Posterior vena cava (tissue), 2 donors: ENCODE measurements at places on chromosomes 11 and 22. TPM values are rescaled to one million over a fixed set of nuclear protein-coding genes. Genes with fewer than 3 reads are reported as not detected.

GRCh38 chr11:124751741-124752470 lies at the start of gene VSIG2:
Gene VSIG2 (minus strand): TSS chr11:124752255. CDS start chr11:124752137, 118 bp downstream.
- no peak for DNase-seq

Gene KRTAP5-8
- total RNA-seq: not detected

DNA sequence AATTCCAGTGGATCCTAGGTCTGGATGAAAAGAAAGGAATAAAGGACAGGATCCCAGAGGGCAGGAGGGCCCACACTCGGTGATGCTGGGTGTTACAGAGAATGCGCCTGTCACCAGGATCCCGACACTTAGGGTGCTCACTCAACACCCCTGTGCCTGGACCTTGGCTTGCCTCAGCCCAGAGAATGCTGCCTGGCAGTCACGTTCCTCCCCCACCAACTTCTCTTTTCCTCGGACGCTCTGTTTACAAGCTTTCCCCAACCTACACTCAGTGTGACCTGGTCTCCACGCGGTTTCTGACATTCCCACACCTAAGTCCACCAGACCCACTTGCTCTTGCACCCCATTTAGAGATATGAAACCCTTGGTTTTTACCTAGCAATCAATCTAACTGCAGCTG lies 38.0 kb upstream of the ETS1 start:
- no peak for DNase-seq

DNA sequence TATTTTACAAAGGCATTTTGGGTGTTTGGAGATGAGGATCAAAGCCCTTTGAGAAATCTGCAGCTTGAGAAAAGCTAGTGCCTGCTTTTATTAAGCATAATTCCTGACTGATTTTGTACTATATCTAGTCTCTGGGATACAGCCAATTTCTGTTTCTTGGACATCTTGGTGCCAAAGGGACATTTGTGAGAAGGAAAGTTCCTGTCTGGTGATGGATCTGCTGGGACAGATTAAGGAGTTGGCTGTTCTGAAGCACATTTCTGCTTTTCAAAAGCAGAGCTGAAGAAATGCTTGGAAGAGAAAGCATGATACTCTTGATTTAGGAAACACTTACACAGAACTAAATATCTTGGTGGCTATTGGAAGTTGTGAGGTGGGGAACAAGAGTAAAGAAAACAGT lies 254.6 kb upstream of the CCDC90B start:
- DNase-seq: no peak

Gene RAC2
- 12.9 TPM for total RNA-seq

Gene OR52I1
- total RNA-seq: not detected

GRCh38 chr11:85795712-85796487 lies 15.0 kb downstream of the SYTL2 start:
- no peak for DNase-seq

Gene C11orf21
- total RNA-seq: 1.3 TPM

DNA sequence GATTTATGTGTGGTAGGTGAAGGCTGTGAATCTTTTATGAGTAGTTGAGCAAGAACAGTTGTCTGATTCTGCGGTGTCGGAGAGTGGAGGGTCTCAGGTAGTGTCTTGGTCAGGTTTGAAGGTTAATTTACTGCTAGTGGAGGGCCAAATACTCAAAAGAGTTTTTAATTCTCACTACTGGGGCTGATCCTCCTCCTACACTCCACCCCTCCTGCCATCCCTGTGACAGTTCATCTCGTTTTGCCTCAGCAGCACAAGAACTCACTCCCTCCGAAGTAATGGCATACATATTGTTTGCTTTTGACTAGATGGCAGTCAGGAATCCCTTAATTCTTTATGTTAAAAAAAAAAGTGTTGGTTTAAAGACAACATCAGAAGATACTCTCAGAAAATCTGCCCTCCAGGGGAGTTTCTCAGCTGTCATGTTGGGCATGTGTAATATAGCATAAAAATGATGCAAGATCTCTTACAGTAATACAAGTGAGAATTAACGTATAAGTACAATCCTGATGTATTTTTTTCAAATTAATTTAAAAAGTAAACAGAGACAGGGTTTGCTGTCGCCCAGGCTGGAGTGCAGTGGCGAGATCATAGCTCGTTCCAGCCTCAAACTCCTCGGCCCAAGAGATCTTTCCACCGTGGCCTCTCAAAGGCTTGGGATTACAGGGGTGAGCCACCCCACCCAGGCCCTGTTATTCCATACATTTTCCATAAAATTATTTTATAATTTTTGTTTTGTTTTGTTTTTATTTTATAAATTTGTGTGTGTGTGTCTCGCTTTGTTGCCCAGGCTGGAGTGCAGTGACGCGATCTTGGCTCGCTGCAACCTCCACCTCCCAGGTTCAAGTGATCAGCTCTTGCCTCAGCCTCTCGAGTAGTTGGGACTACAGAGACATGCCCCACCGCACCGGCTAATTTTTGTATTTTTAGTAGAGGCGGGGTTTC lies 1.3 kb downstream of the FAR1 start:
- DNase-seq: no peak

DNA sequence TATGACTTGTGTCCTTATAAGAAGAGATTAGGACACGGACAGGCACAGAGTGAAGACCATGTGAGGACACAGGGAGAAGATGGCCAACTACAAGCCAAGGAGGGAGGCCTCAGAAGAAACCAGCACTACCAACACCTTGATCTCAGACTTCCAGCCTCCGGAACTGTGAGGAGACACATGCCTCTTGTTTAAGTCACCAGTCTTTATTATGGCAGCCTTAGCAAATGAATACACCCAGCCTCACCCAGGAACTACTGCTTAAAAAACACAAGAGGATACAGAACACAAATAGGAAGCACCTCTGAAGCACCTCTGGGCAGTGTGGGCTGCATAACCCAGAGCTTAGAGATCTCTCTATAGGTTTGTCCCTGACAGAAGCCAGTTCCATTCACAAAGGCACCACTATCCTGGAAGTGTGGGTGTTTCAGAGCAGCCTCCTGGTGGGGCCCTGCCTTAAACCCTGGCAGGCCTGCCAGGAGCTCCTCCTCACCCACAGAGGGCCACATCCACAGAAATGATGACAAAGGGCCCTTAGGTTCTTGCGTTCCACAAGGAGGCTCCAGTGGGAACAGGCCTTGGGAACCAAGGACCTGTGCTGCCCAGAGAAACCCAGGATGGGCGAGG lies 58.8 kb downstream of the CHRDL2 start:
- DNase-seq: no peak

Gene LUZP2
- 1.0 TPM for total RNA-seq

DNA sequence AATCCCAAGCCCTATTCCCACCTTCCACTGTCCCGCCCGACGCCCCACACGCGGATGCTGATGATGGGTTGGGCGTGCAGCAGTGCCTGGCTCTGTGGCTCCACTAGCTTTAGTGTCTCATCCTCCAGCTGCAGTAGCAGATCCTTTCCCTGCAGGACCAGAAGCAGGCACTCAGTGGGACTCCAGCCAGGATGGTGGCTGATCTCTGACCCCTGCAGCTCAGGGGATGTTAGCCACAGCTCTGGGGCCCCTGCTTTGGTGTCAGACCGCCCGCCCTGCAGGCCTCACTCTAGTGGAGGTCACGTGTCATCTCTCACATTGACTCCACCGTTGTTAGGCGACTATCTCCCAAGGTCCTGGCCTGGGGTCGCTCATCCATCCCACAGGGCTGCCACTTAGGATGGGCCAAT lies 11.8 kb downstream of the SMPD1 start:
- no peak for DNase-seq

GRCh38 chr22:27726686-27727449 lies 74.7 kb downstream of the MN1 start:
- peak; percentile 92 for DNase-seq

Gene SYT9
- total RNA-seq: not detected

DNA sequence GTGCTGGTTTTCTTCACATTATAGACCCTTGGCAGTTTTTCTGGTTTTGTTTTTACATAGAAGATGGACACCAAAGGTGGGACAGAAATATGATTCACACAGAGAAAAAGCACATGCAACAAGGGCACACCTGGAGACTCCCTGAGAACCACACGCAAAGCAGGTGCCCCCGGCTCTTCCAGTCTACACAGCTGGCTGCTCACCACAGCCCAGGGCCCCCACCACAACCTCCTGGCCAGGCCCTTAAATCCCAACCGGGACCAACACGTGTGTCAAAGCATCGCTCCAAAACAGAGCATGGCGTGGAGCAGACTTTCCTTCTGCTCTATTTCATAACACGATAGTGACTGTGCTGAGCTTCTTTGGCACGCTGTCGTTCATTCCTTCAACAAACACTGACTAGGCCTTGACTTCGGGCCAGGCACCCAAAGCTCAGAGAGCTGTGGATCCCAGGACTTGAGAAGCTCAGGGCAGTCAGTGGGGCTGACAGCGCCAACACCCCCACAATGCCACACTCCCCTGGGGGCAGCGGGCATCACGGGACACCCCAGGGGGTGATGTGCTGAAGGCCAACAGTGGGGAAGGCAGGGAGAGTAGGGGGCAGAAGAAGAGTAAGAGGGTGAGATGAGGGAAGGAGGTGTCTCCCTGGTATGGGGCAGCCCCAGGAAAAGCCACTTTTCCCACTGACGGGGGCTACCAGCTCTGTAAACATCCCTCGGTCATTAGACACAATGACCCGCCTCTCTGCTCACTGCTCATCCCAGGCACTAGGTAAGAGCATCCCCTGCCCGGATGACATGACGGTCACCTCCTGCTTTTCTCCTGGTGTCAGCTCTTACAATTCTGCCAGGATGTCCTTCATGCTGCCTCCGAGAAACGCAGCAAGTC lies 26.0 kb downstream of the CELSR1 start:
- no peak for DNase-seq

GRCh38 chr11:74162681-74163467 lies 7.9 kb downstream of the C2CD3 start:
- no peak for DNase-seq

Gene PDGFD
- total RNA-seq: 24.3 TPM

DNA sequence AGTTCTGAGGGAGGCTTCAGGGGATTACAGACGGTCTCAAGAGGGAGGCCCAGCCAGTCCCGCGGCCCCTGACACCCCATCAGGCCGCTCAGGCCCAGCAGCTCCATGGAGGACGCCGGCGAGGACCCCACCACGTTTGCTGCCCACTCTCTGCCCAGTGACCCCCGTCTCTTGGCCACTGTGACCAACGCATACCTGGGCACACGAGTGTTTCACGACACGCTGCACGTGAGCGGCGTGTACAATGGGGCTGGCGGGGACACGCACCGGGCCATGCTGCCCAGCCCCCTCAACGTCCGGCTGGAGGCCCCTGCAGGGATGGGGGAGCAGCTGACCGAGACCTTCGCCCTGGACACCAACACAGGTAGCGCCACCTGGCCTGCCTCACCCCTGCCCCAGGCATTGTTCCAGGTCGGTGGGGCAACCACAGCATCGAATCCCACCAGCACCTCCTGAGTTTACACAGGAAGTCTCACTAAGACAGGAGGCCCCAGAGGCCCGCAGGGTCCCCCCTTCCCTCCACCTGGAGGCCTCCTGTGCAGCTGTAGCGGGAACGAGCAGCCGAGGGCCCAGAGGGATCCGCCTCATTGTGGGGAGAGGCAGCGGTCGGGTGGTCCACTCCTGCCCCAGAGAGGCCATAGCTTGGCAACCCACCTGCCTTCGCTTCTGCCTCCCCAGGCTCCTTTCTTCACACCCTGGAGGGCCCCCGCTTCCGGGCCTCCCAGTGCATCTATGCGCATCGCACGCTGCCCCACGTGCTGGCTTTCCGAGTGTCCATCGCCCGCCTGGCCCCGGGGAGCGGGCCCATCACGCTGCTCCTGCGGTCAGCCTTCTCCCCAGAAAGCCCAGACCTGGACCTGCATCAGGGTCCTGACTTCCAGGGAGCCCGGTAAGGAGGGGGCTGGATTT lies 1.0 kb downstream of the PGGHG start:
- peak; percentile 84 for DNase-seq

DNA sequence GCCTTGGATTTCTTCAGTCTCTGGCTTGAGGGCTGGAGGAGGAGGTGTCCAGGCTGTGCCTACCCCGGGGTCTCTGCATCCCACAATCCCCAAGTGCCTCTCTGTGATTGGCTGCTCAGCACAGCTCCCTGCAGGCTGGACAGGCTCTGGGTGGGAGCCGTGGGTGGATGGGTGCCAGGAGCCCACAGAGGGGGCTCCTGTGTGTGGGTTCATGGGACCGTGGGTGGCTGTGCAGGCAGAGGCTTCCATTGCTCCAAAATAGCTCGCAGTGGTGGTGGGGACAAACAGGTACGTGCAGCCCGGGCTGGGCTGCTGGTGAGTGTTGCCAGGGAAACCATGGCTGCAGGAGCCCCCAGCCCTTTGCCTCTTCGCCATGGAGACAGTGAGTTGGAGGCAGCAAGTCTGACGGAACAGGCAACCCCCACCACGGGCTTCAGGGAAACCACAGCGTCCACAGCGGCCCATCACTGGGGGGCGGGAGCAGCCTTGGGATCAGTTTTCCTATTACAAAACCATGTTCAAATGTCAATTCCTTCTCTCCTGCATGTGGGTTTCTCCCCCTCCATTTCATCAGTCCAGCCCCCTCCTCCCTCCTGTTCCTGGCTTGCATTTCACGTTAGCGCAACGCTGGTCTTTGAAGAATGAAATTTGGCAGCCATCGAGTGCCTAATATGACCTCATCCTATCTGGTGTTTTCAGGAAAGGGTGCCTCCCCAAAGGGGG lies 155.2 kb downstream of the TRIM29 start:
- DNase-seq: no peak

GRCh38 chr22:36443198-36443770 lies 38.2 kb downstream of the TXN2 start:
- DNase-seq: no peak
